Stimulated activated CD8-positive, alpha-beta memory T cell treated with anti-CD3 and anti-CD28 coated beads, Interleukin-4, amount 100 ng/mL, for 24 hours (primary cell): ENCODE measurements at places on chromosomes 7 and 10.

GRCh38 chr10:112335111-112335867 is 38.6 kb upstream of the ACSL5 start:
- no peak for DNase-seq

GRCh38 chr7:144019457-144019856 is 19.3 kb downstream of the OR6B1 start:
- DNase-seq: no peak

DNA sequence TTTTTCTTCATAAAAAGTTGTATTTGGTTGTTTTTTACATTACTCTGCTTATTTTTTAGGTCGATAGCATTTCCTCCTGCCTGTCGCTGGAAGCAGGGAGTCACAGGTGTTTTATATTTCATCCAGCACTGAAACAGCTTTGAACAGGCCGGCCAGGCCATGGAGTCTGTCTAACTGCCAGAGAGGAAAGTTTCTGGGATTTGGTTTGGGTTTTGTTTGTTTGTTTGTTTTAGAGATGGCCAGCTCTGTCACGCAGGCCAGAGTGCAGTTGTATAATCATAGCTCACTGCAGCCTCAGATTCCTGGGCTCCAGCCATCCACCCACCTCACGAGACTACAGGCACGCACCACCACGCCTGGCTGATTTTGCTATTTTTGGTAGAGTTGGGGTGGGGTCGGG is 23.4 kb downstream of the PROSER2 start:
- DNase-seq: no peak

DNA sequence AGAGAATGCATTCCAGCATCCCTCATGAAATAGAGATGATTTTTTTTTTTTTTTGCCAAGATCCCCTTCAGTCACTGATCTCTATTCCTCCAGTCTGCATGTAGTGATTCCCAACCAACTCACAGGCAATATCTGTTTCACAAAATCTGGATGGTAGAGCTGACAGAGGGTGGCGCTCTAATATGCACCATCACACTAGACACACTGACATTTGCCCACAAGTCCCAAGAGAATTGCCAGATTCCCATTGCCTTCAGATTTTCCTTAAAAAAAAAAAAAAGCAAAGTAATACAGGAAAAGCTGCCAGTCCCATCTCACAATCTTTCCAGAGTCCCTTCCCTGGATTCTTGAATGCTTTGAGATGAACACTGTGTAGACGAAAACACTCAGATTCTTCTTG is 301.0 kb downstream of the SORCS1 start:
- no peak for DNase-seq

GRCh38 chr10:124289851-124290795 is 128.6 kb downstream of the OAT start:
- no peak for DNase-seq

DNA sequence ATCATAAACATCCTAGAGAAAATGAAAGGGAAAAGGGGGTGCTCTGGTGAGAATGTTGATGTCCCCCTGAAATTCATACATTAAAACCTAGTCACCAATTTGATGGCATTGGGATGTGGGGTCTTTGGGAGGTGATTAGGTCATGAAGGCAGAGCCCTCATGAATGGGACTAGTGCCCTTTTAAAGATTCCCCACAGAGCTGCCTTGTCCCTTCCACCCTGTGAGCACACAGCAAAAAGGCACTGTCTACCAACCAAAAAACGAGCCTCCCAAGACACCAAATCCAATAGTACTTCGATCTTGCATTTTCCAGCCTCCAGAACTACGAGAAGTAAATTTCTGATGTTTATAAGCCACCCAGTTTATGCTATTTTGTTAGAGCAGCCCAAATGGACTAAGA is 47.6 kb downstream of the OSBPL3 start:
- DNase-seq: no peak

GRCh38 chr10:126022841-126023240 is 126.5 kb downstream of the FANK1 start:
- DNase-seq: no peak

DNA sequence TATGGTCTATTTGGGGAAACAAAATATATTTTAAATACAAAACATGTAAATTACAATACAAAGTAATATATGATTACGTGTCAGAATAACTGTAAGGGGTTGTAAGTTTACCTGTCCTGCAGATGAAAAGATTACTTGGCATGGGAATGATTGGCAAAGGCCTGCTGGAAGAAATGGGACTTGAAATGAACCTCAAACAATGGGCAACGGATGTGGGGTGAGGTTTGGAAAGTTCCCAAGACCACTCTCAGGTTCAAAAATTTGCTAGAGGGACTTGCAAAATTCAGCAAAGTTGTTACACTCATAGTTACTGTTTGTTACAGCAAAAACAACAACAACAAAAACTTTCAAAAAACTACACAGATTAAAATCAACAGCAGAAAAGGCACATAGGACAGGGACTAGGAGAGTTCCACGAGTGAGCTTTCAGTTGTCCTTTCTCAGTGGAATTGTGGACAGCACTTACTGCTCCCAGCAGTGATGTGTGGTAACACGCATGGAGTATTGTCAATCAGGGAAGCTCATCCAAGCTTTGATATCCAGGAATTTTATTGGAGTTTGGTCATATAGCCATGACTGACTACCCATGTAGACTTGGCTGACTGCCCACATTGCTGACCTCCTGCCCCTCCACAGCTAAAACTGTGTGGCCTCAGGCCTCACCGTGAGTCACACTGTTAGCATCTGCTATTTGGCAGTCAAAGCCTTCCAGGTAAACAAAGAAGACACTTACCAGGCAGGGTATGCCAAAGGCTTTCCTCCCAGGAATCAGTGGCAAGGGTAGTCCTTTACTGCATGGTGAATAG is 43.8 kb downstream of the EXOC6 start:
- no peak for DNase-seq

GRCh38 chr7:102460467-102460866 is 4.2 kb downstream of the ALKBH4 start:
- no peak for DNase-seq
